ENCODE measurements at places on chromosomes 6 and 20.
A peak's percentile ranks its signal among the peaks of the same experiment; 100 is the strongest.

DNA sequence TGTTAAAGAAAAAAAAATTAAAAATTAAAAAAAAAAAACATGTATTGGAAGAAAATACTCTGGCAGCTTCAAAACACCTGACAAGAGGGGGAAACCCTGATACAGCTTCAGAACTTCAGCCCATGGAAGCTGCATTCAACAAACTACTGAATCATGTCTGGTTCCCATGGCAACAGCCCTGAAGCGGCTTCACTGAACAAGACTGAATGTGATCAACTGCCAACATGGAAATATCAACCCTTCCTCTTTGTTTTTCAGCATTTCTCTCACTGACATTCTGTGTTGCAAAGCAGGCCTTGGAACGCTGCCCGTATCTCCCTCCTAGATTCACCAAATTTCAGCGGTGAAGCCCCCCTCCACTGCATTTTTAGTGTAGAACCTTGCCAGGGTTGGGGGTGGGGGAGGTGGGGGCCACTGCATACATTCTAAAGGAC is 91.3 kb upstream of the SHLD1 start:
- DNase-seq = peak; percentile 78

DNA sequence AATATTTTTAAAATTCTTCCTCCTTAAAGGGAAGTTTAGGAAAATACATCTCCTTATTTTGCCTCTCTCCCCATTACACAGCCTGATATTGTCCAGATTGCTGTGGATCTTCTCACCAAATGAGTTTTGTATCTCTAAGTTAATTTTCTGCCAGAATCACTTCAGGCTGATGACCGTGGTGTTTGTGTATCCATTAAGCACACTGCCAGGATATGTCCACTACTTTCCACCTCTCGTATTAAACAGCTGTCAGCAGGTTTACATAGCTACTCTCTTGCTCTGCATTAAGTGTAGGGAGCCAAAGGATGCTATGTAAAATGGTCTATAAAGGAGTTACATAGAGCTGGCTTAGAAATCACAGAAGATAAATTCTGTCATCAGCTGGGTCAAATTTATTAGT is 201.1 kb downstream of the ZFAND3 start:
- DNase-seq = no peak

GRCh38 chr6:1491591-1492319 is 102.4 kb downstream of the FOXF2 start:
- no peak for DNase-seq

DNA sequence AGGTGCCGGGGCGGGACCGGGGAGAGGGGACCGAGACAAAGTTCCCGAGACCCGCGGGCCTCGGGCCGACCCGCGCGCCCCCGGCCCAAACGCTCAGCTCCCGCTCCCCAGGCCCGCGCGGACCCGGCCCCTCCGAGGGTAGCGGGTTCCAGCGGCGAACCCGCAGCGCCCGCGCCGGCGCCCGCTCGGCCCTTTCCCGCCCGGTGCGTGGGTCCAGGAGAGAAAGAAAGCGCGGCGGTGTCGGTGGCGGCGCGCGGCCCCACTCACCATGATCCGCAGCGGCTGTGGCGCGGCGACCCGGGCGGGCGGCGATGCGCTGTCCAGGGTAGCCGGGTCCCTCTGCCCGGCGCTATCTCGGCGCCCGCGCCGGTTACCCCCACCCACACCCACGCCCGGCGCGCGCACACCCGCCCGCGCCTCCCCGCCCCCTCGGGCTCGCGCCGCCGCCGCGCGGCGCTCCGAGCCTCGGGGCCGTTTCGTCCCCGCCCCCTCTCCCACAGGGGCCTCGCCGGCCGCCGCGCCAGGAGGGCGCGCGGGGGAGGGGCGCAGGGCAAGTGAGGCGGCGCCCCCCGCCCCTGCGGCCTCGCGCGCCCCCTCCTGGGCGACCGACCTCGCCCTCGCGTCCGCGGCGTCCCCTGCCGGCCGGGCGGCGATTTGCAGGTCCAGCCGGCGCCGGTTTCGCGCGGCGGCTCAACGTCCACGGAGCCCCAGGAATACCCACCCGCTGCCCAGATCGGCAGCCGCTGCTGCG is at the start of gene ELOVL2:
ELOVL2 (minus strand) TSS at position 345 of the 751 bp plus-strand sequence; CDS start at position 270, 75 bp downstream.
- no peak for DNase-seq

DNA sequence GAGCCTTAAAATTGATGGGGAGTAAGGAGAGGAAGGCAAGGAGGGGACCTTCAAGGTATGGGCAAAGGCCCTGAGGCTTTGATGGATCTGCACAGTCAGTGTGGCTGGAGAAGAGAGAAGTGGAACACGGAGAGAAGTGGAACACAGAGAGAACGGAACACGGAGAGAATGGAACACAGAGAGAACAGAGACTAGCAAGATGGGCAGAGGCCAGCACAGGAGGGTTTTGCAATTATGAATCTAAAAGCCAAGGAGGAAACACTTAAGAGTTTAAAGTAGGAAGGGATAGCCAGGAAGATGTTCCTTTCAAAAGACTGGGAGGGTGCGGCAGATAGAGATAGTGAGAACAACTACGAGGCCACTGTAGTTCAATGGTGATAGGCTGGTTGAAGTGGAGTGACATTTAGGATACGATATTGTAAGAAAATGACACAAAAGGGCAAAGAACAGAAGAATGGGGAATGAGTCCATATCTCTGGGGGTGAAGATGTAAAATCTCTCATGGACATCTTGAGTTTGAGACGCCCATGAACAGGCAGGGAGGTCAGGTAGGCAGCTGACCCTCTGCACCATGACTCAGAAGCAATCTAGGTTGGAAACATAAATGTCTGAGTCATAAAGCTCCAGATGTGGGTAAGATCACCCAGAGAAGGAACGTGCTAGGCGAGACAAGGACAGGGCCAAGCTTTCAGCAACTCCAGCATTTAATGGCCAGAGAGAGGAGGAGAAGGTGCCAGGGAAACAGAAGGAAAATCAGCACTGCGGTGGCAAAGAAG is 25.4 kb downstream of the ZMYND8 start:
- no peak for DNase-seq

DNA sequence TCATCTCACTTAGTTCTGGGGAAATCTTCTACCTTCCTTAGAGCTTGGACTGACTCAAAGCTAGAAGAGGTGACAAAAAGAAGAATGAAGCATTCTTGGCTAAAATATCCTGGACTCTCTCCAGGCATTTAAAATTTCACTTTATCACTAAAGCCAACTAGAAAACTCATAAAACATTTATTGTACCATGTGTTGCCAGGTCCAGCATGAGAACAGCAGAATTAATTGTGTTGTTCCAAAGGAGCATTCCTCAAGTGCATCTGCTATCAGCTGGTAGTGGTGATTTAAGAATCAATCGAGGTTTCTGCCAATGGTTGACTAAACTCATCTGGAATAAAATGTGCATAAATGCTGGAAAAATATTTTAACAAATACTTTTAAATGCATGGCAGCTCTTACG is 147.3 kb upstream of the SSTR4 start:
- no peak for DNase-seq

GRCh38 chr20:20292472-20292871 is 75.4 kb upstream of the INSM1 start:
- no peak for DNase-seq

GRCh38 chr20:19269737-19270340 is 57.4 kb downstream of the SLC24A3 start:
- DNase-seq = no peak

DNA sequence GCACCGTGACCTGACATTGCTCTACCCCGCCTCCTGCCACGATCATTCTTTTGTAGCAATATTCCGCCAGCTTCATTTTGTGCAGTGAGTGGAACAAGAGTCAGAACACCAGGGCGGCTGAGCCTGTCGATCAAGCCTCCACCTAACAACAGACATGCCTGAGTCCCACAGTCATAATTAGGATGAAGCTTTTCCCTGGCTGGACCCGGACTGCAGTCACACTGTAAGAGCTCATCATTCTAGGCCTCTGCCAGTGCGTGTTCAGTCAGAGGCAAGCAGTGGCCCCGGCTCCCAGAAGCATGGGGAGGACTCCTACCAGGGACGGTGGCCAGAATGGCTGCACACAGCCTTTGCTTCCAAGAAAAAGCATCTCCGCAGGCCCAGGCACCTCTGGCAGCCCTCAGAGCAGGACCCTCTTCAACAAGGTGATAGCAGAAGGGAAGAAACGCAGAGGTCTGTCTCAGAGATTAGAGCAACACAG is 23.2 kb upstream of the UNC93A start:
- DNase-seq = no peak

DNA sequence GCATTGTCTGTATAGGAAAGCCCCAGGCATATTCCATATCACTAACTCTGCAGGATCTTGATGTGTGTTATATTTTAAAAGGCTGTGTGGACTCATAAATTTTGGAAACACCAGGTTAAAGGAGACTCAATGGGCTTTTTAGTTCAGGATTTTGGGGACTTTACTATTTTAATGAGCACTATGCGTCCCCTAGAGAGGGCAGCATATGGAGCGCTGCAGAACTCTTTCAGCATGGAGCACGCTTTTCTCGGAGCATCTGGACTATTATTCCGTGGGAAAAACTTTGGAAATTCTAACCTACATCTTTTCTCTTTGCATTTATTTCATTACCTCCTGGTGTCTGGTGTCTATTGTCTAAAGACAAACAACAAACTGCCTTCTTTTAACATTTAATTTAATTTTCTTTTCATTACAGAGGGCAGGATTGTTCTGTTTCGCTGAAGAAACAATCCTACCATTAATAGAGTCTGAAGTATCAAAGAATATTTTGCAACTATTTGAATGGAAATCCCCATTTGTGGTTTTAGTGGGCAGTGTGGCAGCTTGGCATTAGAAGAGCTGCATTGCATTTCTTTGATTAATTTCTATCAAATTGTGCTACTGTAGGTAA is 399.9 kb upstream of the HSF2 start:
- no peak for DNase-seq

- DNase-seq = no peak
These were observed 5.9 kb downstream of the ESF1 start for GRCh38 chr20:13778827-13779226.

All from non-pigmented ciliary epithelial cell (primary cell).